ENCODE measurements at places on chromosomes 4 and X.

DNA sequence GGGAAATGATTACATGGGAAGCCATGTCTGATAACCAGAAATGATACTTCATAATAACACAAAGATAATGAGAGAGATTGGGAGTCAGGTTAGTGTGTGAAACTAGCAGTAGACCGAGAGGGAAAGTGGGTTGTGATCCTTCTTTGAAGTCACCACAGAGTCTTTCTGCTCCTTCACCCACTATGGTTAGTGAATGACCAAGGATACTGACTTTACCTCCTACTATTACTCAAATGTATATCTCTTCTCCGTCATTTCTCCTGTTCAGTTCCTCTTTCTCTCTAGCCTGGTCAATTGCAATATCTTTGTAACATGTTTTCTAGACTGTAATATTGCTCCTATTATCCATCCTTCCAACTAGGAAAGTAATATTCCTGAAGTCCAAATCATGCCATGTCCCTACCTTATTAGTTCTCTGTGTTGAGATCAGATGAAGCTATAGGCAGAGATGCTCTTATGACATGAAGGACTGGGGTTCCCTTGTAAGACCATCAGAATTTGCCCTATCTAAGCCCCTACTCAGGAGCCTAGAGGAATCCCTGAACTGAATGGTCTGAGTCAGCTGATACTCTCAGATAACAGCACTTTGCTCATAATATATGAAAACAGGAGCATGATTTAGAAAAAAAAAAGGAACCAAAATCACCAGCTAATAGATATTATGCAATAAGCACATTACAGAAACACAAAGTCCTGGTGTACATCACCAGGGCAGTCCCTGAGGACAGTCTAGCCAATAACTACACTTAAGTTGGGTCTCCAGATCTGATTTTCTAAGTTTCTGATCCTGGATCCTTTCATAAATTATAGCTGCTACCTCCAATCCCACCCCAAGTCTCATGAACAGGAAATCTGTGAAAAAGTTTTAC, 81.2 kb downstream of the SHROOM3 start:
- no peak for DNase-seq

DNA sequence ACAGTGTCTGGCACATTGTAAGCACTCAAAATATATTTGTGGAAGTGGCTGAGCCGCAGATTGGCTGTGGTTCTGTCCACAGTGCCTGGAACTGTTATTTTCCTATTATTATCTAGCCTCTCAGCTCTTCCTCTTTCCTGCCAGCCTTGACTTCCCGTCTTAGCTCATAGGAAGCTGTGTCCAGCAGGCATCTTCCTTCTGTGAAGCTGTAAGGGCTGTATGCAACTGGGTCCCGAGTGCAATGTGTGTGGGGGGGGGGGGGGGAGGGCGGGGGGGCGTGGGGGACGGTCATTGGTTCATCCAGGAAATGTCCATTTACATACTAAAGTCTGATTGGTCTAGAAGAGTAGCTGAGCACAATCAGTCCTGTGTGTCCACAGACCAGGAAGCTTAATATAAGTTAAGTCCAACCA, 210.7 kb downstream of the PDGFRA start:
- DNase-seq, result no peak

GRCh38 chrX:68307769-68308168, 125.5 kb downstream of the OPHN1 start:
- no peak for DNase-seq

DNA sequence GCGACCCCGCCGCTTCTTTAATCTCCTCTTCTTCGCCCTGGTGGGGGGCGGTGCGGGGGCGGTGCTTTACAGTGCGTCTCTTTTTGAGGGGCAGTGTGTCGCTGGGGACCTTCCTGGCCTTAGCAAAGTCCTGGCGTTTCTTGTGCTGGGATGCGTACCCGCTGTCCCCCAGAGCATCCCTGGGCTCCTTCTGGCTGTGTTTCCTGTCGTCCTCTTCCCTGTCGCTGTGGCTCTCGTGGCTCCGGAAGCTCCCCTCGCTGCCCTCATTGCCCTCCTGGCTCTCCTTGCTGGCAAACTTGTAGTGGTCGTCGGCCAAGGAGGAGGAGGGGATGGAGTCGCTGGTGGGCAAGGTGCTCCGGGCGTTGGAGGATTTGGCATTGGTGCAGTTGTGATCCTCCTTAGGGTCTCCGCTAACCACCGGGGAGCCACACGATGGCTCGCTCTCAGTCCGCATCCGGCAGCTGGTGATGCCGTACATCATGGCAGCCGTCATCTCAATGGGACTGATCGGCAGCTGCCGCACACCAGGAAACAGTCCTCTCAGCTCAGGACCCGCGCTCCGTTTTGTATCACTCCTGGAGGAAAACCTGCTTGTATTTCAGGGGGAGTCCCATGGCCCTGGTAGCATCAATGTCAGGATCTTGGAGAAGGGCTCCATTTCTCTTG, 30.4 kb upstream of the TMSB15A start:
- DNase-seq, result no peak

GRCh38 chr4:89242864-89243732, 64.5 kb downstream of the GPRIN3 start:
- DNase-seq, result no peak

- no peak for DNase-seq
These were observed 323.3 kb downstream of the STK32B start for GRCh38 chr4:5374592-5374991.

DNA sequence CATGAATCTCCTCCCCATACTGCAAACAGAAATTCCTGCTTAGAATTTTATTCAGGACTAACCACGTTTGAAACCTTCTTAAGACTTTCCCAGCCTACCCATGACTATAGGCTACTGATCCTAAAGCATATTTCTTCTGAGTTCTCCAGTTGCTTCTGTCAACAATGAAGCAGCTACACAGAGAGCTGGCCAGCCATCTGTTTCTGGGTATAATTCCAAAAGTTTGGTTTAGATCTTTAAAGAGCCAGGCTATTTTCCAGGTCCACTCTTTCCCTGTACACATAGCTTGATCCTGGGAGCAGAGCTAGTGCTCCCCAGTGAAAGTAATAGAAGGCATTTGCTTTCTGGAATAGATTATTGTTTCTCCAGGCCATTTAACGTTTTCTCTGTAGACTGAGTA, 4.0 kb upstream of the ITM2A start:
- no peak for DNase-seq

DNA sequence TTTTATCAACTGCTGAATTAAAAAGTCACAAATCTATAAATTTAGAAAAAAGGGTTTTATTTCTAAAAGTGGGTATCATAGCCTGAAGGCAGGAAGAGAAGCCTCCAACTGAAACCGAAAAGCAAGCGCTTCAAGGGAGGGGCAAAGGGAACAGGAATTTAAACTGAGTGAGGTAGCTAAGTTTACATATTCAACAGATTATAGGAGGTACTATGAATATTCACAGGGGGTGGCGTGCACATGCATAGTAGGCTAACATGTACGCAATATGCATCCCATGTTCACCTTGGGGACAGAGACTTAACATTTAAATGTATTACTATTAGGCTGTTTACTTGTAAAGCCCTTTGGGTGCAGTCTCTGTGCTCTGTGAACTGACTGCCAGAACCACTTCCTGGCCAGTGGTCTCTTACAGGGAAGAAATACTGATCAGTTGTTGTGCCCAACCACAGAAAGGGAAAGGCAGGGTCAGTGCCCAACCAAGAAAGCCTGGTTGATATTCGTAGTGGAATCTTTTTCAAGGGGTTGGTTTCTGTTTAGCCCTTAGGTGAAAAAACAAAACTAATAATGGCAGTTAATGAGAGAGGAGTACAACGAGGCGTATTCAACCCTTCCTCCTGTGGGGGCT, 168.7 kb upstream of the GALNTL6 start:
- DNase-seq, result no peak

DNA sequence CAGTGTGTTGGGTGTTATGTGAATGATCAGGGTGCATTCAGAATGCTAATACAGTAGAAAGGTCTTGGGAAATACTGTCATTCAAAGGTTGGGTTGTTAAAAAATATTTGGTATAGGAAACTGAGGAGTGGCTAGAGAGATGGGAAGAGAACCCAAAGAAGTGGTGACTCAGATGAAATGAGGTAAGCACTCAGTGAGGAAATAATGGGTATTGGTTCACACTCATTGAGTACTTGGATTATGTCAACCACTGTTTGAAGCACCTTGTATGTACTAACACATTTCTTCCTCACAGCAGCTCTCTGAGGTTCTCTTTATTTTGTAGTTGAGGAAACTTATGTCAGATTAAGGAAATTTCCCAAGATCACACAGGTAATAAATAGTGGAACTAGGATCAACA, 40.8 kb upstream of the NUDT6 start:
- DNase-seq, result no peak

DNA sequence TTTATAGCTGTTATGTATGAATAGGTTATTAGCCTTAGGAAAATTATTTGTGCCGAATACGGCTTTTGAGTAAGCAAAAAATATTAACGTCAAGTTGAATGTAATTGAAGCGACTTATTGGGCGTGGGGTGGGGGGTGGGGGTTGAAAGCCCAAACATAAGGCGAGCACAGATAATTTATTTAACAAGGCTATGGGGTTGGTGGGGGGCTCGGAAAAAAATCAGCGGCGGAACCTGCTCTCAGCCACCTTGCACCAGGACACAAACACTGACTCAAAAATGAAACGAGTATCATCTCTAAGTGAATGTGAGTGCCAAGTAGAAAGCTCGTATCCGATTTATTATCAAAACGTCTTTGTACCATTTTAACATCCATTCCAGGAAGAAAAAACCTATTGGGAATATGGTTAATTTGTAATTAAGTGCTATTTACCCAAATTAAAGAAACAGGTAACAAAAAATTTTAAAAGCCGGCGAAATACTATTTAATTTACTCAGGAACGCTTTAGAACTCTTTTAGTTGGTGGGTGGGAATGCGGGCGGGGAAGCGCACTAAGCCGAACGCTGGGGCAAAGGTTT, 902 bp upstream of the LARP1B start:
- no peak for DNase-seq

- no peak for DNase-seq
These were observed 61.6 kb upstream of the SORCS2 start for GRCh38 chr4:7130621-7131211.

DNA sequence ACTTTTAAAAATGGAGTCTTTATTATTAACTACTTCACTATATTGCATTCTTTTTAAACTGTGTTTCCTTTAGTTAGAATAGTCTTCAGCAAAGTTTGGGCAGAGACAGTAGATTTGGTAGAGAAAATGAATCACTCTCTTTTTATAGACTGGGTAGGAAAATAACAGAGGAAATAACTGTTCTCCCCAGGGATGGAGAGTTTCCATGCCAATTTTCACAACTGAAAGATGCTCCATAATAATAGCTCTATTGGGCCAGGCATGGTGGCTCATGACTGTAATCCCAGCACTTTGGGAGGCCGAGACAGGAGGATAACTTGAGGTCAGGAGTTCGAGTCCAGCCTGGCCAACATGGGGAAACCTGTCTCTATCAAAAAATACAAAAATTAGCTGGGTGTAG, 13.1 kb downstream of the HSD17B13 start:
- no peak for DNase-seq

DNA sequence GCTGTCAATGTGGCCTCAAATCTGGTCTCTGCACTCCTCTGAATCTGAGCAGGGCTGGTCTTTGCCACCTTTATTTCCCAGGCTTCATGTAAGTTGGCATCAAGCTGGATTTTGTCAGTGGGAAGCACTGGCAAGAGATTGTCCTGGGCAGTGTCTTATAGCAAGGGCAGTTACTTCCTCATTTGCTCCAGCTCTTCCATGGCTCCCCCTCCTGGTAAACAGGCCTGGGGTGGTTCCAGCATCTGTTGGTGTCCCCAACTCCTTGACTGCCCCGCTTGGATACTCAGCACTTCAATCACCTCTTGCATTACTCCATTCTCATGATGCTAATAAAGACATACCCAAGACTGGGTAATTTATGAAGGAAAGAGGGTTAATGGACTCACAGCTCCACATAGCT, 15.0 kb upstream of the REST start:
- no peak for DNase-seq

GRCh38 chr4:168257768-168258167, 60.8 kb downstream of the DDX60 start:
- DNase-seq, result no peak

DNA sequence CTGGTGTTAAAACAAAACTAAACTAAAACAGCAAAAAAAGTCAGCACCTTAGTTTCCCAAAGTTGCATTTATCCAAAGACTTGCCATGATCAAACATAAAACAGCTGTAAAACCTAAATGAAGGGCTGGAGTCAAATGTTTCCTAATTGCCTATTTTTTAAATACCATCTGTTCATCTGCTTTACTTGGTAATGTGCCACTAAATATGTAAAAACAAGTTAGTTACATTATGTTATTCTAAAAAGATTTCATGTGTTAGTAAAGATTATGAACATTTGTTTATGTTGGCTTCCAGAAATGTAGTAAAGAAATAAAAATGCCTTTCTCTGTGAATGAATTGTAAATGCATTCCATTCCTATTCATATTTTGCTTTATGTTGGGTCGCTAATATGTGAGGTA, 977.8 kb downstream of the FSTL5 start:
- no peak for DNase-seq

DNA sequence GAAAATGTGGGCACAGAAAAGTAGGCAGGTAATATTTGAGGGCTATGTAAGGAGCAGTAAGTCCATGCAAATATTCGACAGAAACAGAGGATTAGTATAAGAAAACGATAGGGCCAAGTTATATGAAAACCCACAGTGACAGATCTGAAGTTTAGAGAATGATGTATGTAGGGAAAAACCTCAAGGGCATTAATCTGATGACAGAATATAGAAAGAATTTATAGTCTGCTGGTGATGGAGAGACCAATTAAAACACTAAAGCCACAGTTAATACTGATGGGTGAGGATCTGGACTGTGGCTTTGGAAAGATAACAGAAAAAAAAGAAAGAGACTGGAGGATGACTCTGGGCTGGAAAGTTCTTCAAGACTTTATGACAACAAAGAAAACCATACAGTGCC, 169.7 kb downstream of the PALLD start:
- no peak for DNase-seq

DNA sequence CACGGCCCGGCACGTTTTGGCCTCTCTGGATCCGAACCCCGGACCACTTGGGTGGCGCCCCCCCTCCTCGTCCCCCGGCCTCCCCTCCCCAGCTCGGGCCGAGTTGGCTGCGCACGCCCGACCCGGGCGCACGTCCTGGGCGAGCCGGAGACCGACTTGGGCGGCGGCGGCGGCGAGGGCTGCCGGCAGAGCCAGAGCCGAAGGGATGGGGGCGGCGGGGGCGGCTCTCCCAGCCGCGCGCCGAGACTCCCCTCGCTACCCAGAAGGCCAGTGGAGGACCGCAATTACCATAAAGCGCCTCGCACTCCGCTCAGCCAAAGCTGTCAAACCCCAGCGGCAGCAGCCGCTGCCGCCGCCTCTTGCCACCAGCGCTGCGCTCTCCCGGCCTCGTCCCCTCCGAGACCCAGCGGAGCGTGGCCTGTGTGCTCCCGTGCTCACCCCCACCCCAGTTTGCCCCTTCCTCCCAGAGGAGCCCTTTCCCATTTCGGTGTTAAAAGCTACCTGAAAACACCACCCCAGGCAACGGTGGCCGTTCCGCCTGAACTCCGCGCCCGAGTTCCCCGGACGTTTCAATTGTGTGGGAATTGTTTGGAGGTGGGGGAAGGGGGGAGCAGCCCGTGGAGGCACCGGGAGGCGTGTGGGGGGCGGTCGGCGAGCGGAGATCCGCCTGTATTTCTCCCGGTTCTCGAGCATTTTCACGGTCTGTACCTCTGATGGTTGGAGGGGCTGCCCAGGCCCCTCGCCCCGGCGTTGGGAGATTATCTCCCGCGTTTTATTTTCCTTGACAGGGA, 701 bp upstream of the BCOR start:
- no peak for DNase-seq

All from T1000 (cell line).